Keratinocyte (primary cell): ENCODE measurements at places on chromosomes 2 and 18.

DNA sequence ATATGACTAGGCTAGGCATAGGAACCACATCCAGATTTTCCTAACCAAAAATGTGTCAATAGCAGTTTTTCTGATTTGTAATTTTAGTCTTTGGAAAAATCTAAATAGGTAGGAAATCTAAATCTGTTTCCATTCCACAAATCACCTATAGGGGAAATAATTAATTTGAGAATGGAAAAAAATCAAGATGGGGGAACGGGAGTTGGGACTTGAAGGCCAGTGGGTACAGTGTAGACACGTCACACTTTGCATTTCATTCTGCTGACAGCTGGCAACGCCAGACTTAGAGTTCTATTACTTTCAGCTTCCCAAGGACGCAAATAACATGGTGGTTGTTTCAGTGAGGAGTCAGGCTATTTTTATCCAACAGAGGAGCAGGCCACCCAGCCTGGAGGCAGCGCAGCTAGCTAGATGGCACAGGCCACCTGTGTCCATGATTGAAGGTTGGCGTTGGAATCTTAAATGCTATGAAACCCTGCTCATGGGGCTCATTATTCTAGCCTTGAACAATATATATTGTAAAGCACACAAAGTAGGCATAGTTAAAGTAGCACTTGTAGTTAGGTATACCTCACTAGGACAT lies 23.4 kb downstream of the HNRNPA3 start:
- H3K4me3 ChIP-seq: no peak overlapping the region
- DNase-seq: no peak
- H3K36me3 ChIP-seq: peaks cover 14% of the 10 kb centered on the region
- no peaks in the 10 kb centered on the region for H3K27me3 ChIP-seq
- no peak overlapping the region for H3K27ac ChIP-seq

DNA sequence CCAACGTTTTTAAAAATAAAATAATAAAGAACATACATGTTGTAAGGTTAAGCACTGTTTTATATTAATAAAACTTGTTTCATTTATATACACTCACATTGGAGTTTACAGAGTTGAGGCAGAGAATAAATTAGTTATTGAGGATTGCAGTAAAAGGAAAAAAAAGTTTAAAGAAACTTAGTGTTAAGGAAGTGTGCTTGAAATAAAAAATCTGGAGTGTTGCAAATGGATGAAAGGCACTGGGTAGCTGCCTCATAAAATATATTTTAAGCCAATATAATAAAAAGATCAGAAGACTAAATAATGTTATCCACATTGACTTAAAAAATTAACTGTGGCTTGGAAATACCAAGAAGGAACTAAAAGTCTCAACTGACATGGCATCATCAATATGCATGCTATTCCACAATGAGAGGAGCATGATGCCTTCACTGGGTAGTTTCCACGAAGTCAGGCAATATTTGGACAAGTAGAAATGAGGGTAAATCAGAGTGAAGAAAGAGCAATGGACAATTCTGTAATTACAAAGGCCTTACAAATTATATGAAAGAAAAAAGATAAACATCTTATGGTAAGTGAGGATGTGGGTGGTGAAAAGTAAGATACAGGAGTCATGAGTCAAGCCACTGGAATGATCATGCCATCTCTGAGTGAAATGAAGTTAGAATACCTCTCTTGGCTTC lies 2.5 kb downstream of the GALNT3 start:
- peak overlapping the region; percentile 97 for H3K27ac ChIP-seq
- peaks cover 2% of the 10 kb centered on the region for H3K36me3 ChIP-seq
- DNase-seq: no peak
- peaks cover 16% of the 10 kb centered on the region for H3K4me1 ChIP-seq
- H3K27me3 ChIP-seq: no peaks in the 10 kb centered on the region

GRCh38 chr2:196191541-196191940 lies 20.2 kb upstream of the STK17B start:
- H3K27ac ChIP-seq: no peak overlapping the region
- no peak overlapping the region for H3K4me3 ChIP-seq
- H3K36me3 ChIP-seq: no peaks in the 10 kb centered on the region
- no peaks in the 10 kb centered on the region for H3K27me3 ChIP-seq
- H3K4me1 ChIP-seq: no peaks in the 10 kb centered on the region

GRCh38 chr2:169119123-169119760 lies 49.9 kb downstream of the DHRS9 start:
- H3K36me3 ChIP-seq: no peaks in the 10 kb centered on the region
- H3K4me3 ChIP-seq: no peak overlapping the region
- H3K4me1 ChIP-seq: peaks cover 5% of the 10 kb centered on the region
- H3K27ac ChIP-seq: no peak overlapping the region
- H3K27me3 ChIP-seq: peaks cover 3% of the 10 kb centered on the region
- DNase-seq: no peak

GRCh38 chr2:188902901-188903491 lies 71.2 kb upstream of the COL3A1 start:
- no peak overlapping the region for H3K27ac ChIP-seq
- no peak for DNase-seq
- H3K27me3 ChIP-seq: no peaks in the 10 kb centered on the region
- H3K4me3 ChIP-seq: no peak overlapping the region

GRCh38 chr2:228875152-228875900 lies 395.8 kb downstream of the PID1 start:
- no peaks in the 10 kb centered on the region for H3K27me3 ChIP-seq
- no peak for DNase-seq
- H3K4me1 ChIP-seq: no peaks in the 10 kb centered on the region
- no peak overlapping the region for H3K27ac ChIP-seq

DNA sequence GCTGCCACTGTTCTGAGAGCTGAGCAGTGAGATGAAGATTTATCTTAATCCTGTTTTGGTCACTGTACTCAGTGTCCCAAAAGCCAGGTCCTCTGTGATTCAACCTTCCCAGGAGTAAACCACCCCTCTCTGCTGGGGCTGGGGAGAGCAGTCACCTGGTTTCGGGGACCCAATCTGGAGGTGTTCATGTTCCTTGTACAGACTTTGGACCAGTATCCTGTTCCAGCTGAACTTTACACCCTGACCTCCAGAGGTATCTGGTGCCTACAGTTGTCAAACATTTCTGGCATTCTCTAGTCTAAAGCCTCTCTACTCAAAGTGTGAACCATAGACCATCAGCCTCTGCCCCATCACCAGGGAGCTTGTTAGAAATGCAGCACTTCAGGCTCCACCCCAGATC lies 22.1 kb downstream of the CERS6 start:
- H3K27ac ChIP-seq: no peak overlapping the region
- no peaks in the 10 kb centered on the region for H3K27me3 ChIP-seq
- peaks cover 10% of the 10 kb centered on the region for H3K4me1 ChIP-seq
- no peaks in the 10 kb centered on the region for H3K36me3 ChIP-seq

GRCh38 chr2:15729709-15730544 lies 138.3 kb downstream of the DDX1 start:
- no peak overlapping the region for H3K4me3 ChIP-seq
- H3K27ac ChIP-seq: no peak overlapping the region
- DNase-seq: no peak
- H3K27me3 ChIP-seq: peaks cover 46% of the 10 kb centered on the region
- H3K4me1 ChIP-seq: peaks cover 4% of the 10 kb centered on the region

DNA sequence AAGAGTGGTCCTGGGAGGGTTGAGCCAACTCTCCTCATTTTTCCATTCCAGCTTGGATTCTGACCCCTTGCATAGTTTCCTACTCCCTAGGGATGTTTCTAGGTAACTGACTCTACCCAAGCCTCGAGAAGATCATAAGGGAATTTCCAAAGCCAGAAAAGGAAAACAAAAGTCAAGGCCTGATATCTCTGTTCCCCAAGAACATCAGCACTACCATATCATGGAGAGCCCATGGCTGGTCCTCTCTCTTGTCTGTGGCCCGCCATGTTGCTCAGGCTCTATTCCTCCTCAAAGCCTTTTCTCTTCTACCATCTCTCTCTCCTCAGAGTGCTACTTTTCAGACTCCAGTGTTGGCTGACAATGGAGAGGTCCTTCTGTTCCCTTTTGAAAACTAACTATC lies 99.6 kb upstream of the KLF7 start:
- no peaks in the 10 kb centered on the region for H3K4me1 ChIP-seq
- H3K4me3 ChIP-seq: no peak overlapping the region
- no peak overlapping the region for H3K27ac ChIP-seq
- no peaks in the 10 kb centered on the region for H3K36me3 ChIP-seq
- no peaks in the 10 kb centered on the region for H3K27me3 ChIP-seq

DNA sequence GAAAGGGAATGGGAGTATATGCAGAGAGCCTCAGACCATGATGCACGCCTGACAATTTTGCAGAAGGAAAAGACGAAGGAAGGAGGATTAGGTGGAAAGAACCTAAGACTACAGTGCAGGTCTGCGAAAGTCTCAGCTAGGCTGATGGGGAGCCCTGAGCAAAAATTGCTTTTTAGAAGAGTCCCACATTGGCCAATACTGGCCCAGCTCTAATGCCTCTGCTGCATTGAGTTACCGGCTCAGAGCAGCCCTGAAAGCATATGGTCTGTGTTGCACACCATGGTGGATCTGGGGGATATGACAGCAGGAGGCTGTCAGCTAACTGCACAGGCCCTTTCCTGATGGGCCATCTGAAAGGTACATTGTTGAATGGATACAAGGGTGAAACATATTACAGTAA lies 48.3 kb upstream of the CAVIN2 start:
- no peaks in the 10 kb centered on the region for H3K27me3 ChIP-seq
- no peaks in the 10 kb centered on the region for H3K36me3 ChIP-seq

- H3K36me3 ChIP-seq: no peaks in the 10 kb centered on the region
- no peak overlapping the region for H3K27ac ChIP-seq
- H3K4me1 ChIP-seq: no peaks in the 10 kb centered on the region
- no peak overlapping the region for H3K4me3 ChIP-seq
- DNase-seq: no peak
Measured at GRCh38 chr18:74930616-74931015, 278.3 kb downstream of the PTGR3 start.

DNA sequence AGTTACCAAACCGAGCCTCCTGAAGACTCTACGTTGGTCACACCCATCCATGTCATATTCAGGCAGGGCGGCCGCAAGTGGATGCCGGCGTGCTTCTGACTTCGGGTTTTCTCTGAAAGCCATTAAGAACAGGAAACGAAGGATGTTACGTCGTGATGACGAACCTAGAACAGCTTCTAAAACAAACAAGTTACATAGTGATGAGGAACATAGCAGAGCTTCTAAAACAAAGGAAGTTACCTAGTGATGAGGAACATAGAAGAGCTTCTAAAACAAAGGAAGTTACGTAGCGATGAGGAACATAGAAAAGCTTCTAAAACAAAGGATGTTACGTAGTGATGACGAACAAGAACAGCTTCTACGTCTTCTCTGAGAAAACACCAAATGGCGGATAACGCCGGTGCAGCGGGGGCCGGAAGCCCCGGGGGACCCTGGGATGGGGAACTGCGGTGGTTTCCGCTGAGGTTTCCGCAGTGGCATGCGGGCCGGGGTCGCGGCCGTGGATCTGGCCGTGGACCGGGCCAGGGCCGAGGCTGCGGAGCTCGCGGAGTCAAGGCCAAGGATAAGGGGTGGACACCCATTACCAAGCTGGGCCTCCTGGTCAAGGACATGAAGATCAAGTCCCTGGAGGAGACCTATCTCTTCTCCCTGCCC lies 141.1 kb downstream of the SOCS6 start:
- H3K4me3 ChIP-seq: no peak overlapping the region
- no peak for DNase-seq
- H3K36me3 ChIP-seq: no peaks in the 10 kb centered on the region
- H3K27ac ChIP-seq: no peak overlapping the region
